ENCODE measurements at places on chromosomes 4 and X.

DNA sequence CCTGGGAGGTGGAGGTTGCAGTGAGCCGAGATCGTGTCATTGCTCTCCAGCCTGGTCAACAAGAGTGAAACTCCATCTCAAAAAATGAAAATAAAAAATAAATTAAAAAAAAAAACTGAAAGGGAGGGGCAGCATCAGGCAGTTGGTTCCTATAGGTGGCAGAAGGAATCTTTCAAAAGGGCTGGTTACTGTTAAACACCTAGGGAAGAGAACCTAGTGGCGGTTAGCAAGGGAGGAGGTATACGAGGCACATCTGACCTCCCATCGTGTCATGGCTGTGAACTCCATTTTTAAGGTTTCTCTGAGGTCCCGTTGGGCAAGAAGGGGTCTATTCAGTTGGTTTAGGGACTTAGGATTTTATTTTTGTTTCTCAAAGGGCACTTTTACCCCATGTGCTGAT is 150.1 kb downstream of the SLC7A11 start:
- no peak for DNase-seq

DNA sequence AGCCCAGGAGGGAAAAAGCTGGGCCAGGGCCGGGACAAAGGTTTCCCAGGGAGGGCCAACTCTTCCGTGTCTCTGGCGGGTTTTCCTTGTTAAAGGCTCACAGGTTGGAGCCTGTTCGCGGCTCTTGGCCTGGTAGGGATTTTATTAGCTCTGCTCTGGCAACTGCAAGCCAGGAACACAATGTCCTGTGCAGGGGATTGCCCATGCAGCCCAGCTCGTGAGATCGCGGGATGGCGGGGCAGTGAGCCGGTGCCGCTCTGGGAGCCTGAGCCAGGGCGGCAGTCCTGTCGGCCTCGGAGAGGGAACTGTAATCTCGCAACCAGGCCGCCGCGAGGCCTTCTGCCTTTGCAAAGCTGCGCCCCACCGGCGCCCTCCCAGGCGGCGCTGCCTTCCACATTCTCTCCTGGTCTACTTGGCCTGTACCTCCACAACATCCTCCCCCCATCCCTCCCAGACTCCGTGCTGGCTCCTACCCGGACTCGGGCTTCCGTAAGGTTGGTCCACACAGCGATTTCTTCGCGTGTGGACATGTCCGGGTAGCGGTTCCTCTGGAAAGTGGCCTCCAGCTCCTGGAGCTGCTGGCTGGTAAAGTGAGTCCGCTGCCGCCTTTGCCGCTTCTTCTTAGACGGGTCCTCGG is 2.1 kb downstream of the PITX2 start:
- no peak for DNase-seq

DNA sequence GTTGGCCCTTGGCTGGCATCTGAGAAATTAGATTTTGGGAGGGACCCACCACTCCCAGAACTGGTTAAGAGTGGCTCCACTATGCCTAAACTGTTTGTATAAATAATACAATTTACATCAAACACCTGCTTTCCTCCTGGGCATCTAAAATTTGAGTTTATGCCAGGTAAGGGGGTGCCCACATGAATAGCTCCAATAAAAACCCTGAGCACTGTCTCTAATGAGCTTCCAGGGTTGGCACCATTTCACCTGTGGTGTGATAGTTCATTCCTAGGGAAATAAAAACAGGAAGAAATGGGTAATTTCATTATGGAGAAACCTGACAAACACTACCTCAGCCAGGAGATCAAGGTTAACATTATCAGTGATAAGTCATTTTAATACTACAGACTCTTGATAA is 119.7 kb downstream of the FRYL start:
- no peak for DNase-seq

DNA sequence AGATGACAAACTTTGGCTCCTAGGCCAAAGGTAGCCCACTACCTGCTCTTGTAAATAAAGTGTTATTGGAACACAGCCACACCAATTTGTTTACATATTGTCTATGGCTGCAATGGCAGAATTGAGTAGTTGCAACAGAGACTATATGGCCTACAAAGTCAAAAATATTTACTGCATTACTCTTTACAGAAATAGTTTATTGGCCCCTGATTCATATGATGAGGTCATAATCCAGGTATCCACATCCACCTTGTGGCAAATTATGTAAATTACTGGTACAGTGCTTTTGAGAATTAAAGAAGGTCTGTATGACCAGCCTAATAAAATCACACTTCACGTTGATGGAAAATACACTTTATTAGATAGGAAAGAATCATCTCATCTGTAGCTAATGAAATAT is 337.0 kb upstream of the DDX53 start:
- no peak for DNase-seq

DNA sequence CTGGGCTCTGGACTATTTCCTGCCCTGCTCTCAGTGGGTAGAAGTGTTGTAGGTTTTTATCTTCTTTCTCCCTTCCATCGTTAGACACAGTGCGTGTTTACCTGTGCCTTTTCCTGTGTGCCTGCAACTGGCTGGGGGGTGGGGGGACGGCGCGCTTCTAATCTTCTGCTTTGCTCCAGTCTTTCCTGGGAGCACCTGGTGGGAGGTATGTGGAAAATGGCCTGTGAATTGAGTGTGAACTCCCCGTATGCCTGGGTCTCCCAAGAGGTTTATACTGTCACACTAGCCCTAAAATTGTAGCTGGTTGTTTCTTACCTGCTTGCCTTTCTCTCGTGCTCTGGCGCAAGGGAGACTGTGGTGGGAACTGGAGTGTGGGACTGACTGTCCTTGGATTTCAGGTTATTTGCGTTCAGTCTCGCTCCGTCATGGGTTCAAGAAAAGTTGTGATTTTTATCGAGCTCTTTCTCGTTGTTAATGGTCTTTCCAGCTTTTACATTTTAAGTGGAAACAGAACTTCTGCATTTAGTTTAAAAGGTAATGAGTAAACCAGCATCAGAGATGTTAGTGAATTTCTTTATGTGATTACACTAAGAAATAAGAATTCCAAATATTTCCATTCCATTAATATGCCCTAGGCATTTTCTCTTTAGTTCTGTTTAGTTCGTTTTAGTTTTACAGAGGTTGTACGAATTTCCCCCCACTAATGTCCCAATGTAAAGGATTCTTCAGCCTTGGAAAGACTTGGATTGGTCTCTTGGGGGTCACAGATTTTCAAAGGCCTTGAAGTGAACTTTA is 15.3 kb downstream of the MRPL1 start:
- no peak for DNase-seq

DNA sequence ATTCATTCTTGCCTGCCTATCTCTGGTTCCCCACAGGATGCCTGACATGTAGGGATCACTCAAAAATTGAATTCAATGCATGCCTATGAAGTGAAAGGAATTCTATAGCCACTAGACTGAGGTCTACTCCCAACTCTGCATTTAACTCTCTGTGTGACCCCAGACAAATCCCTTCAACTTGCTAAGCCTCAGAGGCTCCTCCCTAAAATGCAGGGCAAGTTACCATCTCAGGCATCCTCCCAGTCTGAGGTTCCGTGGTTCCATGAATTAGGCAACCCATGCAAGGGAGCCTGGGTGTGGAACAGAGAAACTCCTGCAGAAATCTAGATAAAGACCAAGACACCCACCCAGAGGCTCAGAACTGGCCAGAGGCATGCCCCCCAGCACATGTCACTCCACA is 6.6 kb downstream of the SRPX start:
- DNase-seq: no peak

Measured in activated CD4-positive, alpha-beta T cell treated with anti-CD3 and anti-CD28 coated beads for 1 hour (primary cell).